ENCODE measurements at places on chromosomes 3 and 15.

DNA sequence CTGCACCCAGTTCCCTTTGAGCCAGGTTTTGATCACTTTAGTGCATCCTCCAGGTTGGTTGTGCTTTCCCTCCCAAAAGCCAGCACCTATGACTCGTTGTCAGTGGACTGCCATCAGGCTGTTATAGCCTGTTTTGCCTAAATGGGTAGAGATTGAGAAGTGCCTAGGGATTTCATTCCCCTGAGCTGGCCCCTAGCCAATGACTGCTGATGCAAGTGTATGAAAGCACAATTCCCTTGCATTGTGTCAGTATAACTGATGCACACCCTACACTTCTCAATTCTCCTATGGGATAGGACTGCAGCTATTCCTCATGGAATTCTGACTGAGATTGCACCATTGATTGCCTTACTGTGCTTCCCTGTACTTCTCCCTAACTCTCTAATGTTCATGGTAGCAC lies 102.1 kb upstream of the ARPP21 start:
- no peak for DNase-seq

DNA sequence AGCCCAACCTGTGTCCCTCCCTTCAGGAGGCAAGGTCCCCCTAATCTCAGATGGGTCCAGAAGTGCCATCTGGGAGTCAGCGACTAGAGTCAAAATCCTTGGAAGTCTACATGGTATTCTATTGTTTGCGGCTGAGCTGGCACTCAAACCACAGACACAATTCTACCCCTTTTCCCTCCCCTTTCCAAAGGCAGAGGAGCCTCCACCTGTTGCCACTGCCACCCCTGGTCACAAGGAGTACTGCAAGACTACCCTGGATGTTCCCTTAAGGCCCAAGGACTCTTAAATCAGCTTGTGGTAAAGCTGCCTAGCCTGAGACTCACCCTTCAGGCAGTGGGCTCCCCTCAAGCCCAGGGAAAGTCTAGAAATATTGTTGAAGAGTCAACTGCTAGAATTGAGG lies 4.3 kb upstream of the OR5H6 start:
- DNase-seq, result no peak

- DNase-seq, result peak; percentile 89
Observed at GRCh38 chr15:93298901-93299300, 209.9 kb upstream of the RGMA start.

- no peak for DNase-seq
Observed at GRCh38 chr3:156694536-156694935, 20.1 kb downstream of the TIPARP start.

DNA sequence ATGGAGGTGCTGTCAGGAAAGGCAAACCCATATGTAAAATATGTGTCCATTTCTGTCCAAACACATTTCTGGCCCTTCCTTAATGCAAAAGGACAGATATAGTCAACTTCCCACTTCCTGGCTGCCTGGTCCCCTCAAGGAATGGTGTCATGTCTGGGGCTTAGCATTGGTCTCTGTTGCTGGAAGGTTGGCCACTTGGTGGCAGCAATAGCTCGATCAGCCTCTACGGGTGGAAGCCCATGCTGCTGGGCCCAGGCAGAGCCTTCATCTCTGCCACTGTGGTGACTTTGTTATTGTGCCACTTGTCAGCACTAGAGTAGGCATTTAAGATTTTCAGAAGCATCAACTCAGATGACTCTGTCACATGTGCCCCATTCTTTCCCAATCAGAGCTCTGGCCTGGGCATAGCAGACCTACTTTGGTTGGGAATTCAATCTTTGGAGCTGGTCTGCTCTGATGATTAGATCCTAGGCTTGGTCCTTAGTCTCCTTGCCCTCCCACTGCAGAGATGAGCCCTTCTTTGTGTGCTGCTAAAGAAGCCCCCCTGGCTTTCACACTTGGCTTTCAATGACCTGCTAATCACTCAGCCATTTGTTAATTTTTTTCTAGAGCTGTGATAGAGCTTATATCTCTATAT lies 51.0 kb upstream of the SPSB4 start:
- peak; percentile 74 for DNase-seq

DNA sequence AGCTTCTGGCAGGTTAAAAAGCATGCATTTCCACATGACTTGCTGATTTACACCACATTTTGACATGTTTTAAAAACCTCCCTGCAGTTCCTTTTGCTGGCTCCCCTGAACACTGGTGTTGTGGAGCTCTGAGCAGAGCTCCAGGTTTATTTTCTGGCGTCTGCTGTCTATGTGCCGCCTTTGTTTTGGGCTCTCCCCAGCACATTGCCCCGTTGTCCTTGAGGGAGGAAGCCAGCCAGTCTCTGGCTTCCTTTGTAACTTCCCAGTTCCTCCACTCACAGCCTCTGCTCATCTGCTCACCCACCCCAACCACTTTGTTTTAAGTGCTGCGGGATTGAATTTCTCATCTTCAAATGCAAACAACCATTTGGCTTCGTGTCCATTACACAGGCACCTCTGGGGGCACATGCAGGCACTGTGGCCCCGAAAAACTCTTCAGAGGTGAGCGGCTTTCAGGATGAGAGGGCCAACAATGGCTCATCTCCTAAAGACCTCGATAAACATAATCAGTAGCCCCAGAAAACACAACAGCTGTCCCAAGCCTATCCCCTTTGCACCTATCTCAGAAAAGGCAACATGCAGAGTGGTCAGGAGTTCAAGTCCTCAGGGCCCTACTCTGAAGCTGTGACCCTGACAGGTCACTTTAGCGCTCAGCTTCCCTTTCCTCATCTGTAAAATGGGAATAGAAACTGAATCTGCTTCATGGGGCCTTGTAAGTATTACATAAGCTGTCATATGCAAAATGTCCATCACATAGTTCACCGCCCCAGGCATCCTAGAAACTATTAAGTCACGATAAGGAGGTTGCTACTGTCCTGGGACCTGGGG lies 1.3 kb upstream of the MEF2A start:
- DNase-seq, result peak; percentile 75

DNA sequence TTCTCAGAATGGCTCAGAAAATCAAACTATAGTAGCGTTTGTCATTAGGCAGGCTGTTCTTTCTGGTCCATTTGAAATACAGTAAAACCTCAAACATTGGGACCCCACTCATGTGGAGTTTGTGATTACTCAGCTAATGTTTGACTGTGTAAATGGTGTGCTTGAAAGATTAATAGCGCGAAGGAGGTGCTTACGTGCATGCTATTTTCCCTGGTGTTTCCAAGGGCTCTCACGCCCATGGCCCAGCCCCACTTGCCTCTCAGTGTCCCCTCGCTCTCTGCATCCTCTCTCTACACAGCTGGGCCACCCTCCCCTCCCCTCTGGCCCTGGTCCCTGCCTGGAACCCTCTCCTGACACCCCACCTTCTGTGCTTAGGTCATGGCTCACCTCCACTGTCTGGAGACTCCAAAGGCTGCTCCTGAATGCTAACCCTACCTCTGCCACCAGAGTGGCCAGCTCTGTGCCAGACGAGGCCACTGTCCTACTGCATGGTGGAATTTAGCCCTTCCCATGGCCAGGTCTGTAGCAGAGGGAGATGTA lies 194.2 kb downstream of the PLCL2 start:
- no peak for DNase-seq

All from sigmoid colon (tissue), 7 donors.